ENCODE measurements at places on chromosomes 11 and 22. TPM values are rescaled to one million over a fixed set of nuclear protein-coding genes. Genes with fewer than 3 reads are reported as not detected.

Gene DNAJB7
- total RNA-seq: not detected

Gene PKDREJ
- total RNA-seq: under 0.01 TPM

Gene OR56A3
- not detected for total RNA-seq

Gene PVALB
- total RNA-seq: not detected

Gene KIRREL3
- 4.6 TPM for total RNA-seq

Gene ZNF214
- total RNA-seq: 2.7 TPM

Gene GRM5
- total RNA-seq: 0.10 TPM

Gene TSPAN32
- total RNA-seq: 0.46 TPM

Gene THY1
- 89.7 TPM for total RNA-seq

Gene OR2D2
- total RNA-seq: 0.13 TPM

Gene POU2AF1
- total RNA-seq: not detected

Gene OR8D1
- not detected for total RNA-seq
